Karpas-422 (cell line): ENCODE measurements at places on chromosomes 6 and 20. TPM values are rescaled to one million over a fixed set of nuclear protein-coding genes. Genes with fewer than 3 reads are reported as not detected.

DNA sequence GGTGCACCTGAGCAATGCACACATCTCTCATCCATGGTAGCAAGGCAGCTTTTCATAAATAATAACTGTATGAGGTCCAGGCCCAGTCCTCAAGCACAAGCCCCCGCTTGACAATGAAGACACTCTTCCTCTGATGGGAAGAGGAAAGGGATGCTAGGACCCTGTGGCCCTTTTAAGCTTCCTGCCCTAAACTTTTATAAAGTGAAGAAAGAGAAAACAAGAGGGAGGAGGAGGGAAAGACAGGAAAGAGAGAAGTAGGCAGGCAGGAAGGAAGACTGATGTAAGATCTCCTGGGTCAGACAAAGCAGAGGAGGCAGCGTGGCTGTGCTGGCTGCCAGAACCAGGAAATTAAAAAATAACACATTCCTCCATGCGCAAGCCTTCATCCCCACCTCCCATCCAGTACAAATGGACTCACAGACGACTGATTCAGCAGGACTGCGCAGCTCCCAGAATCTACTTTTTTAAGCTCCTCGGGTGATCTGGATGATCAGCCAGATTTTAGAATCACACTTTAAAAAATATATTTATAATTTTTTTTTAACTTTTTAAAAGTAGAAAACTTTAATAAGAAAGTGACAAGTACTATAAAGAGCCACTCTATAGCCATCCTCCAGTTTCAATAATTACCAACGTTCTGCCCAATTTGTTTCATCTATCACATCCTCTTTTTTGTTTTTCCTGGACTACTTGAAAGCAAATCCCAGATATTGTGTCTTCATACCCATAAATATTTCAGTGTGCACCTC lies 16.5 kb downstream of the TNFAIP3 start:
- no peaks in the 10 kb centered on the region for H3K36me3 ChIP-seq
- no peak overlapping the region for H3K4me3 ChIP-seq
- no peak overlapping the region for H3K27ac ChIP-seq
- peak; percentile 12 for DNase-seq
- H3K27me3 ChIP-seq = no peaks in the 10 kb centered on the region

DNA sequence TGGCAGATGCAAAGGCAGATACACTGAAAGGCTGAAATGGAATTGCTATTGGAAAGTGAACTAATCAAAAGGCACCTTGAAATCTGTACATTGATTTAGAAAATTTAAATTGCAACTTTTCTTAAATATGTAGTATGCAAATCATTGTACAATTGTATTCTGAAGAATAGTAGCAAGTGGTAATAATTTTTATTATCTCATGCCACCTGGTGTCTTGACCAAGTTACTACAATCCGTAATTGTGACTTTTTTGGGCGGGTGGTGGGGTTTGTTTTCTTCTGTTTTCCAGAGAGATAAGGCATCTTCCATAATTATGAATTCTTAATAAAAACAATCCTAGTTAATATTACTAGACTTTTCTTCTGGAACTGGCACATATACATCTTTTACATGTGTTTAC lies 12.5 kb upstream of the BCKDHB start:
- H3K27ac ChIP-seq = no peak overlapping the region
- H3K36me3 ChIP-seq = no peaks in the 10 kb centered on the region
- H3K4me3 ChIP-seq = no peak overlapping the region
- peak; percentile 71 for DNase-seq
- H3K4me1 ChIP-seq = peaks cover 6% of the 10 kb centered on the region
- H3K27me3 ChIP-seq = no peaks in the 10 kb centered on the region

- DNase-seq = no peak
- peaks cover 2% of the 10 kb centered on the region; the same call in 1 of the 2 replicates for H3K27me3 ChIP-seq
- no peak overlapping the region for H3K27ac ChIP-seq
- H3K36me3 ChIP-seq = no peaks in the 10 kb centered on the region
- no peak overlapping the region for H3K4me3 ChIP-seq
- H3K4me1 ChIP-seq = peaks cover 17% of the 10 kb centered on the region
Observed at GRCh38 chr20:32534661-32535240, 50.4 kb downstream of the NOL4L start.

DNA sequence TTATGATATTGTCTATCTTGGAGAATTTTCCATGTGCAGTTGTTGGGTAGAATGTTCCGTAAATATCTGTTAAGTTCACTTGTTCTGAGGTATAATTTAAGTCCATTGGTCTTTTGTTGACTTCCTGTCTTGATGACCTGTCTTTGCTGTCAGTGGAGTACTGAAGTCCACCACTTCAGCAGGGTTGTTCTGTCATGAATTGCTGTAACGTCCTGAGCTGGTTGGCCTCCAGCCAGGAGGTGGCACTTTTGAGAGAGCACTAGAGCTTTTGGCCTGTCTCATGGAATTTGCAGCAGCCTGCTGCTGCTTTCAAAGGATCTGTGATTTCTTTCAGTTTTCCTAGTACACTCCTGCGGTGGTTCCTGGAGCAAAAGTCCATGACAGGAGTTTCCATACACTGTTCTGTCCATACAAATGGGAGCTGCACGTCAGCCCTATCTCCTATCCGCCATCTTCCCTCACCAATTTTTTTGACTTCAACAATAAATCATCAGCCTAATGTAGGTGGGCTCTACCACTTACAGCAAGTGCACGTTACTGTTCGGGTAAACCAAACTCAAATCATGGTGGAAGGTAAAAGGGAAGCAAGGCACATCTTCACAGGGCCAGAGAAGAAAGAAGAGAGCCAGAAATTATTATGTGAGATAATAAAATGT lies 46.9 kb upstream of the TRERF1 start:
- H3K4me3 ChIP-seq = no peak overlapping the region
- no peaks in the 10 kb centered on the region for H3K36me3 ChIP-seq
- DNase-seq = peak; percentile 67
- H3K27ac ChIP-seq = no peak overlapping the region

DNA sequence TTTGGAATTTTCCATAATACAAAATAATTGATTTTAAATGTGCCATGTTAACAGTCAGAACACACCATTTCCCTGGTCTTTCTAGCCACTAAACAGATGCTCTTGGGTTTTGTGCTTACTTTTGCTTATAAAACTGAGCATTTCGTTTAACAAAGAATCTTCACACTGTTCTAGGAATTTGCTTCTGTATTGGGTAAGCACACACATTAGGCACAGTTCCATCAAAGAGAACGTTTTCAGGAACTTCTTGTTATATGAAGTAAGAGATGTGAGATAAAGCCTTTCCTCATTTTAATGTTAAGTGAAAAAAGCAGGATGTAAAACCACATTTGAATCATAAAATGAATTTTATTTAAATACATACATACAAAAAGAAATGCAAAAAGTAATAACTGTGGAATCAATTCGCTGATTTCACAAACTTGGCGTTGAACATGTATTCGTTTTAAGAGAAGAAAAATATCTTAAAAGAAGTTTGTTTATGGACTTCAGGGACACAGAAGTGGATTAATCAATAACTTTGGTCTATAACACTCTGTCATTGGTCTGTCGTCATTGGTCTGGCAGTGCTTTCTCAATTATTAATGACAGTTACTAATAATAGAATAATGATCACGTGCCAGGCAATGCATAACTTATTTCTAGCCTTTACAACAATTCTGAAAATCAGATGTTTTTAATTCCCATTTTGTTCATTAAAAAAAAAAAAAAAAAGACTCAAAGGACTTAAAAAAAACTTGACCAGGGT lies 199.9 kb upstream of the PRDM1 start:
- H3K27me3 ChIP-seq = no peaks in the 10 kb centered on the region
- no peak overlapping the region for H3K4me3 ChIP-seq

DNA sequence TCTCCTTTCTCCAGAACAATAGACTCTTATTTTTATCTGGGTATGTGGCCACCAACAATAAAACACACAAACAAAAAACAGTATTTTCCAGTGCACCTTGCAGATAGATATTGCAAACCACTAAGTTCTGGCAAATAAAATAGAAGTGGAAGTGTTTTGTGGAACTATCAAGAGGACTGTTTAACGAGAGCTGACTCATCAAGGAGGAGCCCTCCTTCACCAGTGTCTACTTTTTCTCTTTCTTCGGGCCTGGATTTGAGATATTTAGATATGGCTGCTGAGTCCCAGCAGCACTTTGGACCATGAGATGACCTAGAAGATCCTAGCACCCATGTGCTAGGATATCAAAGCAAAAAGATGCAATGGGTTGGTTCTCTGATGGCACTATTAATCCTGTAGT lies 154.7 kb downstream of the AIG1 start:
- no peaks in the 10 kb centered on the region for H3K4me1 ChIP-seq
- H3K27ac ChIP-seq = no peak overlapping the region
- DNase-seq = no peak
- H3K4me3 ChIP-seq = no peak overlapping the region
- H3K27me3 ChIP-seq = no peaks in the 10 kb centered on the region
- H3K36me3 ChIP-seq = no peaks in the 10 kb centered on the region

GRCh38 chr6:11230158-11231107 lies 2.0 kb downstream of the NEDD9 start:
- H3K36me3 ChIP-seq = no peaks in the 10 kb centered on the region
- no peak overlapping the region for H3K27ac ChIP-seq
- DNase-seq = no peak
- H3K4me1 ChIP-seq = peaks cover 15% of the 10 kb centered on the region
- H3K27me3 ChIP-seq = no peaks in the 10 kb centered on the region
- H3K4me3 ChIP-seq = no peak overlapping the region

DNA sequence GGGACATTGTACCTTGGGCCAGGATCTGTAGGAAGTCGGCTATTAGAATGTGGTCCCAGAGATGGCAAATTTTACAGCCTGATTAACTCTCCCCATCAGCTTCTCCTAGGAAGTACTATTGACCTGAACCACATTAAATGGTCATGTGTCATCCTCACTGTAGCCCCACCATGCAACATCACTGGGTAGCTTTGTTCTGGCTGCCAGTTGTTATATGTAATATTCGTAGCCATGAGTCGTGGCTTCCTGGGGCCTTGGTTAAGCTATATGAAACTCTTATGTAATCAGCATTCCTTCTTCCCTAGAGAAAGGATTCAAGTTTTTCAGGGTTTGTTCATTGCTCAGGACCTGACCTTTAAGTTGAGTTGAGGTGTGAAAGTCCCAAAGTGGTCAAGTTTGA lies 125.7 kb downstream of the ANKS1A start:
- no peaks in the 10 kb centered on the region for H3K27me3 ChIP-seq
- no peak for DNase-seq
- H3K27ac ChIP-seq = no peak overlapping the region
- H3K4me3 ChIP-seq = no peak overlapping the region

GRCh38 chr6:159939591-159940016 lies 29.3 kb upstream of the IGF2R start:
- no peaks in the 10 kb centered on the region for H3K36me3 ChIP-seq
- H3K4me3 ChIP-seq = no peak overlapping the region
- no peak overlapping the region for H3K27ac ChIP-seq
- DNase-seq = no peak

DNA sequence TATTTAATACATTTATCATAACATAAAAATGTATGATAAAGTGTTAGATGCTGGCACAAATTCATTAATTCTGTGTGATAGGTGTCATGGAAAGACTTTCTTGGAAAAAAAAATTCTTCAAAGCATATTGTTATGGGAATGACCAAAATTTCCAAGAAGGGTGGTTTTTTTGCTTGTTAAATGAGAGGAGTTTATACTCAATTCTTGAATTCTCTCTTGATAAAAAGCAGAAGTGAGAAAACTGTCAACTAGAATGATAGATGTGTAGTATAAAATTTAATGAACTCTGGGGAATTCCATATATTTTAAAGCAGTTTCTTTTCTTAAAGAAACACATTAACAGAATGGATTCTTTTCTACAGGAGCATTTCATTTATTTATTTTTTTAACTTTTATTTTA lies 62.0 kb upstream of the SNAP91 start:
- no peak overlapping the region for H3K27ac ChIP-seq
- H3K27me3 ChIP-seq = no peaks in the 10 kb centered on the region
- H3K36me3 ChIP-seq = no peaks in the 10 kb centered on the region
- no peaks in the 10 kb centered on the region for H3K4me1 ChIP-seq

DNA sequence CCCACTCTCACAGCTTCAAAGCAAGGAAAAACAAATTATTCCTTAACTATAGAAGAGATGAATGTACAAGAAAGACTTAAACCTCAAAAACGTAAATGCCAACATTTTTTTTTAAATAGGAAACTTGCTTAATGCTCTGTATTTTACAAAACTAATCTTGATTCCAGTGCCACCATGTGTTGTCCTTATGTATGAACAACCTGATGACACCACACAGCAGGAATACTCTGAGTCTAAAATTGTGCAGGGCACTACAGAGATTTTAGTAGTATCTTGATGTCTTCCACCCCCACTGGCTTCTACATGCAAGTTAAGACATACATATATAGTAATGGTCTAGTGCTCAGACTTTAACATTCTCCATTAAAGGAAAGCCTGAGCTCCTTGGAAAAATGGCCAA lies 46.2 kb downstream of the SRPK1 start:
- no peaks in the 10 kb centered on the region for H3K4me1 ChIP-seq
- DNase-seq = no peak
- no peak overlapping the region for H3K27ac ChIP-seq
- H3K4me3 ChIP-seq = no peak overlapping the region
- no peaks in the 10 kb centered on the region for H3K27me3 ChIP-seq
- peaks cover 71% of the 10 kb centered on the region for H3K36me3 ChIP-seq

DNA sequence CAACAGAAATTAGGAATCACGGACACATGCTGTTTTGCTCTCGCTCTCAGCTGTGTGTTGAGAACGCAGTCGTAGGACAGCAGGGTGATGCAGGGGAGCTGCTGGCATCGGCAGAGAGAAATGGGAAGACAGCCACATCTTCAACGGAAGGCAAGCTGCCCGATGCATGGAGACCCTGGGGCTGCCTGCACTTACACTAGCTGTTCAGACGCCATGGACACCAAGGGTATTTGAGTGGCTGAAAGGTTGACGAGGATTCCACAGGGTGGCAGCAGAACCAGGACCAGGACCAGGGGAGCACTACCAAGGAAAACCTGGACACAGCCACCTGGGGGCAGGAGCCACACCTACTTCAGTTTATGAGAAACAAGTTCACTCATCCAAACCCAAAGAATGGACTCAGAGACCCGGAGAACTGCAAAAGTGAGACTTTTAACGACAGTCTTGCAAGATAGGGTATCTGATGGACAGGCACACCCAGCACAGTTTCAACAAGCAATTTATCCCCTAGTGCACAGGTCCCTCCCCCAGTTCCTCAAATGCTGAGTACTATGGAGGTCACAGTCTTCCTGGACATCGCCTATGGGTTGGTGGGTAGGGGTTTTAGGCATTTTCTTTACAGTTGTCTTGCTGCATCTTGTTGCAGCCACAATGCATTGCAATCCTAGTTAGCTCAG lies 56.3 kb upstream of the ENTPD6 start:
- H3K4me3 ChIP-seq = no peak overlapping the region
- H3K27me3 ChIP-seq = no peaks in the 10 kb centered on the region
- H3K4me1 ChIP-seq = no peaks in the 10 kb centered on the region
- peak; percentile 49 for DNase-seq
- H3K27ac ChIP-seq = no peak overlapping the region
- H3K36me3 ChIP-seq = no peaks in the 10 kb centered on the region

Gene ACSS1
- 2.3 and 8.5 TPM in 2 replicates for total RNA-seq

Gene MUCL3
- total RNA-seq = not detected in 2 replicates

Gene SLC44A4
- total RNA-seq = not detected in 2 replicates

Gene PEX3
- 17.7 and 38.0 TPM in 2 replicates for total RNA-seq

Gene B3GALT4
- 3.4 and 16.2 TPM in 2 replicates for total RNA-seq

Gene COL9A1
- not detected in 2 replicates for total RNA-seq

Gene EDN1
- total RNA-seq = 0.18 and 0.34 TPM in 2 replicates

Gene NEURL2
- 3.1 and 4.3 TPM in 2 replicates for total RNA-seq

Gene PRR18
- total RNA-seq = 0.14 TPM in 1 of 2 replicates, not detected in the other
